Hematopoietic multipotent progenitor cell treated with erythropoietin and hydrocortisone succinate and interleukin-3 and kit ligand, for 6 days (in vitro differentiated cells): ENCODE measurements at places on chromosomes 12 and 14.

GRCh38 chr12:93460003-93460402 lies 7.3 kb upstream of the MRPL42 start:
- DNase-seq, result no peak

GRCh38 chr12:68573406-68573805 lies 37.3 kb upstream of the RAP1B start:
- no peak for DNase-seq

DNA sequence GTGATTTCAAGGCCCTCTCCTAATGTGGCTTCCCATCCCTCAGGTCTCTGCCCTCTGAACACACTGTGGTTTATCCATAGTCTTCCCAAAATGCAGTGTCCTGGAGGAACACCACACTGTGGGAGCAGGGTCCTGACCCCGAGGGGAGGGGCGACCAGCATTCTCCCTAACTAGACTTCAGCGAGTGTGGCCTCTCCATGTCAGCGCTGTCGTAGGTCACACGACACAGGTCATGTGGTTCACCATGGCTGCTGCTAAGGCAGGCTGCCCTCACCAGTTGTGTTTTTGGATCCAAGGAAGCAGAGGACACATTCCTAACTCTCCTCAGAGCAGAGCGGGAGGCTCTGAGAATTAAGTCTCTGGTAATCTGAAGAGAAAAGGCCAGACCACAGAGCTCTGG lies 50.5 kb downstream of the SSH1 start:
- DNase-seq, result no peak

- no peak for DNase-seq
Observed at GRCh38 chr12:26090836-26091510, 33.9 kb downstream of the BHLHE41 start.

- DNase-seq, result no peak
Observed at GRCh38 chr14:38342803-38343202, 86.9 kb upstream of the CLEC14A start.

GRCh38 chr12:49293056-49293956 lies 1.6 kb upstream of the PRPH start:
- no peak for DNase-seq

DNA sequence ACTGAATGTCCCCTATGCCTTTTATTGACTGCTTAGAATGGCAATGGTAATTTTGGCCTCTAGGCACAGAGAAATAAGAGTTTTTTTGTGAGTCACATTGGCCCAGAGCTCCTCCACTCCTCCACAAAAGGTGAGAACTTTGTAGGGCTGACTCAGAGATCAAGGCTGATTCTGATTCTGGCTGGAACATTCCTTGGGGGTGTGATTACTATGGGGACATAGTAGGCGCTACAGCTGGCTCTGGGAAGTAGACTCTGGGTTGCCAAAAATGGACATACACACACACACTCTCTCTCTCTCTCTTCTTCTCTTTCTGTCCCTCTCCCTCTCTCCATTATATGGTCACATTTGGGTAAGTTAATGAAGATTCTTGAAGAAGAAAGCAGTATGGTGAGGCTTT lies 174.6 kb upstream of the DDHD1 start:
- no peak for DNase-seq

- no peak for DNase-seq
Observed at GRCh38 chr14:104155513-104155912, 17.1 kb downstream of the KIF26A start.

GRCh38 chr12:97524812-97525211 lies 62.2 kb downstream of the RMST start:
- DNase-seq, result no peak

GRCh38 chr12:14827043-14827442 lies 13.1 kb upstream of the SMCO3 start:
- no peak for DNase-seq

- peak; percentile 63 for DNase-seq
Observed at GRCh38 chr14:73492670-73493069, 1.9 kb downstream of the RIOX1 start.

GRCh38 chr14:55760789-55761566 lies 181.0 kb downstream of the KTN1 start:
- DNase-seq, result no peak

GRCh38 chr12:97359021-97359690 lies 103.4 kb upstream of the RMST start:
- no peak for DNase-seq

GRCh38 chr12:107602446-107602845 lies 83.2 kb upstream of the PWP1 start:
- no peak for DNase-seq

GRCh38 chr12:132248453-132249167 lies 80.8 kb downstream of the GALNT9 start:
- DNase-seq, result no peak

GRCh38 chr12:12718853-12719252 lies 1.7 kb downstream of the CDKN1B start:
- DNase-seq, result peak; percentile 60

- no peak for DNase-seq
Observed at GRCh38 chr14:92991536-92991935, 68.6 kb downstream of the CHGA start.

DNA sequence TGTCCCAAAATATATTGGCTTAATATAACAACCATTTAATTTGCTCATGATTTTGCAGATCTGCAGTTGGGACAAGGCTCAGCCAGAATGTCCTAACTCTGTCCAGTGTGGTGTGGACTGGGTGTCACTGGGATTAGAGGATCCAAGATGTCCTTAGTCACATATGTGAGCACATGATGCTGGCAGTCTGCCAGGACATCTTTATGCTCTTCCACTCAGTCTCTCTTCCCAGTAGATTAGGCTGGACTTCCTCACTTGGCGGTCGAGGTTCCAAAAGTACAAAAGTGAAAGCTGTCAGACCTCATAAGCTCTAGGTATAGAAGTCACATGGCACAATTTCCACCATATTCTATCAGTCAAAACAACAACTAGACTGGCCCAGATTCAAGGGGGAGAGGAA lies 167.9 kb upstream of the NTF3 start:
- DNase-seq, result peak; percentile 25

GRCh38 chr14:75531660-75532317 lies 9.5 kb downstream of the BATF start:
- DNase-seq, result no peak

DNA sequence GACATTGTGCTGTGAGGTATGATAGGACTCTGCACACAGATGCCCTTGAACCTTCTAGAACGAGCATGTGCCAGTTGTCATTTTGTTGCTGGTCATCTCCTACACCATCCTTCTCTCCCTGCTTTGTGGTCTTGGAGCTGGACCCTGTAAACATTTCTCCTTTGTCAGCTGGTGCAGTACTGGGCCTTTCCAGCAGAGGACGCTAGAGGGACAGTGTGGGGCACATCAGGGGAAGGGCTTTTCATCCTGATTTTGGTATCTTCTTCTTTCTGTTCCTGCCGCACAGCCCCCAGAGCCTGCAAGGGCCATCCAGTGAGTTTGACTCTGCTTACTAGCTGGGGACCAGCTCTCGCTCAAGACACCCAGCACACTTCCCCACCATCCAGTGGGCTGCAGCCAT lies 484.6 kb downstream of the AACS start:
- peak; percentile 3 for DNase-seq

DNA sequence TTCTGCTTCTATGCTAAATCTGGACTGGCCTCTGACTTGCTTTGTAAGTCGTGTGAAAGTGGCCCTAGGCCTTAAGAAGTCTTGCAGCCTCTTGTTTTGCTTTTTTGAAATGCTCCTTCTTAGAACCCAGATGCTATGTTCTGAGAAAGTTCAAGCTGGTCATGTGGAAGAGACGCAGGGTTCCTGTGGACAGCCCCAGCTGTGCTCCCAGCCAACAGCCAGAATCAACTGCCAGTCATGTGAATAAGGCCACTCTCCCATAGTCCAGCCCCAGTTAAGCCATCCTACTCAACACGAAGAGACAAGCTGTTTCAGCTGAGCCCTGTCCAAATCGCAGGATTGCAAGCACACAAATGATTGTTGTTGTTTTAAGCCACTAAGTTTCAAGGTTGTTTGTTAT lies 37.3 kb upstream of the TBPL2 start:
- no peak for DNase-seq

DNA sequence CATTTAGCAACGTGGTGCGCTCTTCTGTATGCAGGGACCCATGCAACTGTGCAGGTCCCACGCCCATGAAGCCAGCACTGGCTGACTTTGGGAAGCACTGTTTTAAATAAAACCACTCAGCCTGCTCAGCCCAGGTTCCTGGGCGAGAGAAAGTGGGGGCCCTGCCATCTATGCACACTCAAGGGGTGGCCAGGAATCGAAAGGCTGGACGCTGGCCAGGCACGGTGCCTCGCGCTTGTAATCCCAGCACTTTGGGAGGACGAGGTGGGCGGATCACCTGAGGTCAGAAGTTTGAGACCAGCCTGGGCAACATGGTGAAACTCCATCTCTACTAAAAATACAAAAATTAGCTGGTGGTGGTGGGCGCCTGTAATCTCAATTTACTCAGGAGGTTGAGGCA lies 179.9 kb upstream of the TBX3 start:
- no peak for DNase-seq

DNA sequence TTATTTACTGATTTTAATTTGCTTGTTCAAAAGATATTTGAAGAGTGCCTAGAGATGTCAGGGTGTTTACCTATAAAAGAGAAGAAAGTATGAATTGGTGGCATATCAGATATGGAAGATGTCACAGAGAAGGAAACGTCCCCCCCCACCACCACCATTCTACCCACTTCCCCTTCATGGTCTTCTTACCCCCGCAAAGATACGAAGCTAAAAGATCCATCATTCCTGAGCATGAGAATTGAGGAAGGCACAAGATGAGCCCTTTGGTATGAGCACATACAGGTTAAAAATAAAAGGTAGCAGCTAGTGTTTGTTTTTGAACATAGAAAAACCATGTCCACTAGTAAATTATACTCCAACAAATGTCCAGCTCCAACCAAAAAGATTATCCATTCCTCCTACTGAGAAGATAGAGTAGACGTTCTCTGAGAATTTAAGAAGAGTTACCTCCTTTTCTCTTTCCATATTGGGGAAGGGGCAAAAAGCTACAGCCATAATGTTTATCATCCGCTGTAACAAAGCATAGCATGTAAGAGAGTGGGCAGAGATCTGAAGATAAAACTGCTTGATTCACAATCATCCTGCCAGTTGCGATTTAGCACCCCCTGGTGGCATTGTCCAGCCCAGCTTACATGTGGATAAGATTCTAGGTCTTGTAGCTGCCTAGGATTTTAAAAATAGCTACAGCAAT lies 29.1 kb downstream of the NFYB start:
- peak; percentile 90 for DNase-seq

- no peak for DNase-seq
Observed at GRCh38 chr12:114858388-114859146, 174.6 kb upstream of the TBX3 start.

DNA sequence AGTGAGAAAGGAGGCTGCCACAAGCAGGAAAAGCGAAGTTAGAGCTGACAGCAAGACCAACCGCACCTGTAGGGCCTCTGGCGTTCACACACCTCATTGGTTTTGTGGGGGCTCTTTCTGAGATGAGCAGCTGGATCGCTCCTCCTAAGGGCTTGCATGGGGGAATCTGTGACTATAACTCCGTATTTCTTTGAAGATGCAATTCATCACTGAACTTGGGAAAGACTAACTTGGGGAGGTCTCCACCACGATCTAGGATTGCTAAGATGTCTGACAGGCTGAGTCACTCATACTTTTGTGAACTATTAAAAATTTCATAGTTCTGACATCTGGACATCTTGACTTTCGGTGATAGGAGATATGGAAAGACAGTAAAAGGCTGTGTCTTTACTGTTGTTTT lies 173.6 kb downstream of the ETV6 start:
- no peak for DNase-seq

GRCh38 chr14:102768223-102769048 lies 8.8 kb upstream of the TRAF3 start:
- peak; percentile 60 for DNase-seq

- no peak for DNase-seq
Observed at GRCh38 chr14:53368066-53368465, 214.9 kb upstream of the DDHD1 start.

- DNase-seq, result peak; percentile 89
Observed at GRCh38 chr12:13179211-13180074, 17.1 kb upstream of the EMP1 start.

DNA sequence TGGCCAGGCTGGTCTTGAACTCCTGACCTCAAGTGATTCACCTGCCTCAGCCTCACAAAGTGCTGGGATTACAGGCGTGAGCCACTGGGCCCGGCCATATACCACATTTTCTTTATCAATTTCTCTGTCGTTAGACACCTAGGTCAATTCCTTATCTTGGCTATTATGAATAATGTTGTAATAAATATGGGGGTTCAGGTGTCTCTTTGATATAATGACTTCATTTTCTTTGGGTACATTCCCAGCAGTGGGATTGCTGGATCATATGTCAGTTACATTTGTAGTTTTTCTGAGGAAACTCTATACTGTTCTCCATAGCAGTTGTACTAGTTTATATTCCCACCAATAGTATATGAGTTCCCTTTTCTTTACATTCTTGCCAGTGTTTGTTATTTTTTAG lies 67.8 kb upstream of the DDHD1 start:
- no peak for DNase-seq

- DNase-seq, result no peak
Observed at GRCh38 chr12:51920046-51920445, 12.7 kb downstream of the ACVRL1 start.

DNA sequence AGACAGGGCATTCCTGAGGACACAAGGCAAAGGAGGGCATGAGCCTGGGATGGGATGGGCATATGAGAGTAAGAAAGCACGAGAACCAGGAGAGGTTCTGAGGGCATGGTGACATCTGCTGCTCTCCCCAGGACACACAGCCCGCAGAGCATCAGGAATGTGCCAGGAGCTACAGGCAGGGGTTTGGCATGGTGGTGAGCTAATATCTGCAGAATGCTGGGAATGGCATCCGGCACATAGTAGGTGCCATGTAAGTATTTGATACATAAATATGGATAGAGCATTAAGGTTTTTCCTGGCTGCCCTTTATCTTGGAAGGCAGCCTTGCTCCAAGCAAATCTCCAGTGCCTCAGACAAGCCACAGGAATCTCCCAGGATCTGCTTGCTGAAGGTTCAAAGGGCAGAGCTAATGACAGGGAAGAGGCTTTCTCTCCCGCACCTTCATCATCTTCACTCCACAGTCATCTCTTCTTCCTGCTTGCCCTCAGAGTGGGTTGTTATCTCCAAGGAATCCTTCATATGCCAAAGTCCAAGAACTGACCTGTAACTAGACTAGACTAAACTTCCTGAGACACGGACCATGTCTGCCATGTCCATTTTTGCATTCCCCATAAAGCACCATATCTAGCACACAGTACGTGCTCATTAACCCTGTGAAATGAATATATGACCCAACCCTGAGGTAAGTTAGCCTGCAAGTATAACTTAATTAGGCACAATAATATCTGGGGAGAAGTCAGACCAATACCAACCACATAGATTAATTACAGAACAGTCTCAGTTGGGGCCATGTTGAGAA lies 62.0 kb upstream of the SCN8A start:
- no peak for DNase-seq

DNA sequence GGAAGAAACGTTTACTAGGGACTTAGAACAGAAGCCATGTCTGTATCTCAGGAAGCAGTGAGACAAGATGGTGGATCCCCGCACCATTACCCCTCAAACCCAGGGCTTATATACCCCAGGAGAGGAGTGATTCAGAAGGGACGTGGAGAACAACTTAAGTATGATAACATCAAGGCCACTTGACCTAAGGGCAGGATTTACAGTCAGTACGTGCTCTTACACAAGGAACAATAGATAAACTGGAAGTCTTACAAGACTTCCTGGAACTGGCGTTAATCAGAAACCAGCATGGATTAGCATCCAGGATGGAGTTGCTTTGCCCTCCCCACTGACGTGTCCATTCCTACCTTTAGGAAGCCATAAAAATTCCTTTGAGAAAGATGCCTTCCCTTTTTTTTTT lies 8.6 kb upstream of the ETFBKMT start:
- no peak for DNase-seq
